EH (cell line): ENCODE measurements at places on chromosomes 1 and 21.

DNA sequence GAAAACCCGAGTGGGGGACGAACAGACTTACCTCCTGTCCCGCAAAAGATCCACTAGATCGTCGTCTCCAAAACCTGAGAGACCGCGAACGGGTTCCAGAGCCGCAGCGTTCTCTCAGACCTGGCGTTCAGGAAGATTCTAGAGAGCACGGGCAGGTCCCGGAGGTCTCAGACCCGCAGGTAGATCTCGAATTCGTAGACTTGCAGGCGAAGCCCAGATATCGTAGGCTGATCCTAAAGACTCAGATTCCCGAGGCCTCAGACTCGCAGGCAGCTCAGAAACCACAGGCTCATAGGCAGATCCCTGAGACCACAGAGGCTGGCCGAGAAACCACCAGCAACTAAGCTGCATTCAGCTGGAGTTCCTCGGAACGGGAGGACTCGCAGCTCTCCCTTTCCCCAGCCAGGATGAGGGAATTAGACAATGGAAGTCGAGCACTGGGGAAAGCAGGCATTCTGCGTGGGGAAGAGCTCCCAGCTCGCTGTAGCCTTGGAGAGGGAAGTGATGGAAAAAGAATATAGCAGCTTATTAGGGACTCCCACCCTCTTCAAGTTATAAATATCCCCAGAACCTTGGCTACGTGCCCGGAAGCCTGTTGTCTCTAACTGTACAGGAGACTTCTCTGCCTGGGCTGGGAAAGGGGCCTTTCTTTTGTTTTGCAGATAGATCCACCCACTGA lies at the start of gene ZNF436:
Gene ZNF436, minus strand, starts transcription at position 502 of the 679 bp plus-strand sequence. CDS start 1,831 bp downstream, outside the sequence.
- DNase-seq = peak; percentile 92

DNA sequence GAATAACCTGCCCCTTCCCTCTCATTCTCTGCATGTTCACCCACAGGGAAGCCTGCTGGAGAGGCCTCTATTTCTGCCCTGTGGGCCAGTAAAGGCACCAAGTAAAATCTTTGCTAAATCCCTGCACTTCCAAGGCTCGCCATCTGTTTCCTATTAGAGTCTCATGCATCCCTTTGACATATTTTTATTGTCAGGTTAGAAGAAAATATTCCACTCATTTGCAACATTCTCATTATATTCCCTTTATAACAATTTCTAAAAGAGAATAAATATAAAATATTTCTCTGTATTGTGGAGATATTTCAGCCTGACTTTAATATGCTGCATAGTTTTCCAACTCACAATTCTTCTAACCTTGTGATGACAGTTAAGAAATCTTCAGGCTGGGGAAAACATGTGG lies 340.4 kb upstream of the VAMP3 start:
- DNase-seq = peak; percentile 29

DNA sequence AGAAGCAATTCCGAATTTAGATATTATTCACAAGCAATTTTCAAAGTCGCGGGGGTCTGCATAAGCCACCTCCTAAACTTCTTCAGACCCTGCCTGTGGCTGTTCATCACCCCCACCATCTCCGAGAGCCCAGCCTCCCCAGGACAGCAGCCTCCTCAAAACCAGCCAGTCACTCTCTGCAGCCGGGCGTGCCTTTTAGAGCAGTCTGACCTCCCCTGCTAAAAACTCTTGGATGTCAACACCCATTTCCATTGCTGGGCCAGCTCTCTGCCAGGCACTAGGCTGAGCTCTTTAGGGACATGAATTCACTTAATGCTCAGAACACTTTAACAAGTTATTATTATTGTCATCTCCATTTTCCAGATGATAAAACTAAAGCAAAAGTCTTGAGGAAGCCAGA lies 11.7 kb downstream of the ADPRS start:
- DNase-seq = no peak

DNA sequence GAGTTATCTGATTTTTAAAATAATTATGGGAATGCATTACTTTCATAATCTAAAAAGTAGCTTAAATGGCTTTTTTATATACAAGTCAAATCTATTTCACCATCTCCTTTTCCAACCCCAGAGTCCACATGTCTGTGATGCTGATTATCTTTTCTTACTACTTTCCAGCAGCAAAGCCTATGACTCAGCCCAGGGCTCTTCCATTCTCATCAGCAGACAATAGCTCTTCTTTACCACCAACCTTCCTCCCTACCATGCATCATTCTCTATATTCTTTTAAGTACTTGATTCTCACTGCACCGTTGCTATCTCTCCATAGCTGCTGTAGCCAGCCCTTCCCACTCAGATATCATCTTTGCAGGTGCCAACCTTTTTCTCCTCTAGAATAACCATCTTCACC lies 61.3 kb downstream of the OVGP1 start:
- peak; percentile 51 for DNase-seq

DNA sequence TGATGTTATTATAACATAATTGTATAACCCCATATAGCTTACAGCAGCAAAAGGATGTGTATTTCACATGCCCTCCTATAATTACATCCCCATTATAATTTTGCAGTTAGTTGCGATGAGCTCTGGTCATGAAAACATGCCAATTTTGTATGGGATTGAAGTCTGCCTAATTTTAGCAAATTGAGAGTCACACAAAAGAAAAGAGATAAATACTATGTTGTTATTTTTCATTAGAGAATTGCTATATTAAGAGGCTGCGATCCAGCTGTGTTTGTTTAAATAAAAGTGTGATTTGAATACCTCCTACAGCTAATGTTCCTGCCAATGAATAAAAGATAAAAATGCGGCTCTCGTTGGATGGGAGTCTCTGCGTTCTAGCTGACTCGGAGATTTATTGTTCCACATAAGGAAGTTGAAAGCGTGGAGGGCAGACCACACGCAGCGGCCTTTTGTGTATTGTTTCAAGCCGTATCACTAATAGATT lies 461.0 kb upstream of the NFIA start:
- no peak for DNase-seq

DNA sequence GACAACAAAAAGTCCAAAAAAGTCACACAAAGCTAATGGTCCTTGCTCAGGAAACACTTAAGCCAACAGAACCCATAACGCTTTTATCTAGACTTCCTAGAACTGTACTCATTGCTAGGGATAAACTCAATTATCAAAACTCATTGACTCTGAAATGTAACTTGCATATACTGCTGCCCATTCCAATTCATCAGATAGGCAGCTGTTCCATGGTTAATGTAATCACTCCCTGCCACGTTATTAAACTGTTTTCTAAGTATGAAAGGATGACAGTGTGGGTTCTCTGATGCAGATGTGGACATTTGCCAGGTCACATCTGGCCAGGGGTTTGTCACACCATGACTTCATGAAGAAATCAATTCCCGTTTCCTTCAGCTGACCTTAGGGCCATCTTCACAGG lies 30.3 kb upstream of the DNAJC11 start:
- no peak for DNase-seq

- no peak for DNase-seq
Measured at GRCh38 chr1:235090406-235091069, 38.1 kb downstream of the TOMM20 start.

DNA sequence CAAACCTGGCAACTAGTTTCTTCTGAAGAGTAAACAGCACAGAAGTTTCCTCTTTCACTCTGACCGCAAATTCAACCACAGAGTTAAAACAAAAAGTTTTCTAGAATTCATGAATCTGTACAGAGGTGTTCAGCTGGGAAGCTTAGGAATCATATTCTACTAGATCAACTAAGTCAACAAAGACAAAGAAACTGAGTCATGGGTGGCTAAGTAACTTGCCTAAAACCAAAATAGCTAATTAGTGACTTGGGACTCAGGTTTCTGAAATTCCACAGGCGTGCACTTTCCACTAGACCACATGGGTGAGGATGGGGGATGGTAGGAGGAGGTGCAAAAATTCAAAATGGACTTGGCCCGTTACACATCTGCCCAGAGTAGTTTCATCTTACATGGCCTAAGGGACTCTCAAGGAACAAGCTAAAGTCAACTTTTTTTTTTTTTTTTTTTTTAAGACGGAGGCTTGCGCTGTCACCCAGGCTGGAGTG lies 25.8 kb downstream of the PTPN14 start:
- peak; percentile 75 for DNase-seq

DNA sequence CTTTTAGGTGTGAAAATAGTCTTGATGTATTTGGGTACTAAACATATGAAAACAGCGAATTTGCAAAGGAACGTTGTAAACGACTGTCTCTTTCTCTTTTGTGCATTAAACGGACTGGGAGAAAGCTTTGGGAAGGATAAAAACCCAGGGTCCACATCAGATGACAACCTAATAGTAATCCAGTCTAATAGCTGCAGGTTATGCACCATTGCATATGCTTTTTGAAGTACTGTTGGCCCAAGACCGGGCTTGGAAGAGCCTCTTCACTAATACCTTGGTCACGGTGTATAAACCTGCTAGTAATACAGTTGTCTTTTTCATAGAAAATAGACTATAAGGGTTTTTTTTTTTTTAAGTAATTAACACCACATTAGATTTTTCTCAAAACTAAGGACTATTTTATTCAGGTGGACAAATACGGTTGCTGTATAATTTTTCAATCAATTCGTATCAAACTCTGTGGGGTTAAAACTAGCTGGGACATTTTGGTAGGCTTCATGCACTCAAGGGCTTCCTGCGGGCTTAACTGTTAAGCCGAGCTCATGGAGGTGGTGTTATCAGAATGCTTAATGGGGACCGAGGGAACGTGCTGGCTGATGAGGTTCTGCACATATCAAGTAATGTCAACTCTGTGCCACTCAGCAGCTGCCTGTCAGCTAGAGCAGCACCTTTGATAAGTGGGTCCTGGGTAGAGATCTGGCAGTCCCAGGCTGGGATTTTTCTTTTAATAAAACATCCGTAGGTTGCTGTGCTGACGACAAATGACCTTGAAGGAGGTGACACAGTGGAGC lies 2.1 kb downstream of the RYR2 start:
- DNase-seq = no peak

DNA sequence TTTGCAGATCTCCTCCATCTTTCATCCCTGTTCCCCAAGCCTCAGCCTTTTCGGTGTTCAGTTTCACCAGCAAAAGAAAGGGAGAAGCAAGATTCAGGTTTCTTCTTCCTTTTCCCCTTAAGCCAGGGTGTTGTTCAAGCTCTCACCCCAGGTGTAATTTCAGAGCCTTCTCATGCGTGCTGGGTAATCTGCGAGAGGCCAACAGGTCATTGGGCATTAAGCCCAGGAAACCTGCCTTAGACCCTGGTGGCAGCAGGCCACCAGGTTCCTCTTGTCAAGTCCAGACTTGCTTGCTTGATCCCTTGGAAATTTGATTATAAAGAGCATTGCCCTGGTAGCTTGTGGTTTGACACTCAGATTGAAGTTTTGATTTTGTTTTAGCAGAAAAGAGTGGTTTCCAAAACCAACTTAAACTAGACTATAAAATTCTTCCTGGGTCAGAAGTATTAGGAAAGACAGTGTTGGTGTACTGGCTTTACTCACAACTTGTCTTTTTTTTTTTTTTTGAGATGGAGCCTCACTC lies 6.9 kb downstream of the AKR1A1 start:
- no peak for DNase-seq
